Left kidney (tissue), 8 donors: ENCODE measurements at places on chromosomes 3 and 15.

- no peak for DNase-seq
These were observed 46.3 kb upstream of the UTS2B start for GRCh38 chr3:191376516-191377141.

DNA sequence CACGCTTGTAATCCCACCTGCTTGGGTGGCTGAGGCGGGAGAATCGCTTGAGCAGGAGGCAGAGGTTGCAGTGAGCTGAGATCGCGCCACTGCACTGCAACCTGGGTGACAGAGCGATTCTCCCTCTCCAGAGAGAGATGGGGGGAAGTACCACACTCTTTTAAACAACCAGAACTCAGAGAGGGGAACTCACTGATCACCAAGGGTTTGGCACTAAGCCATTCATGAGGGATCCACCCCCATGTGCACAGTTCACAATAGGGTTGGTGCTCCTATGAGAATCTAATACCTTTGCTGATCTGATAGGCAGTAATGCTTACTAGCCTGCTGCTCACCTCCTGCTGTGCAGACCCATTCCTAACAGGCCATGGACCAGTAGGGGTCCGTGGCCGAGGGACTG lies 51.6 kb downstream of the QTRT2 start:
- DNase-seq, result no peak

DNA sequence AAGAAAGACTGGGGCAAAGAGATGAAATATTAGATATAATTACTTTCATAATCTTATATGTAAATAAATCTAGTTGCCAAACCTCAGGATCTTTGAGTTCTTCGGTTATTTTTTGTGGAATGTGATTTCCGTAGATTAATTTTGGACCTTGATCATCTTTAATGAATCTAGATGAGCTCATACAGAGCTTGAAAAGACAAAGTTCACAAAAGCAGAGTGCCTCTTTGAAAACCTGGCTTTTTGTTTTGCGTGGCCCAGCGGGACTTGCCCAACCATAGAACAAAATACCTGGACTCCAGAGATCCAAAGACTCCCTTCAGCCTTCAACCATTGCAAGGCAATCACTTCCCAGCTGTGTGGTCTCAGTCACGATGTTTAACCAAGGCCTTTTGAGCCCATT lies 54.8 kb upstream of the CHST2 start:
- DNase-seq, result no peak

DNA sequence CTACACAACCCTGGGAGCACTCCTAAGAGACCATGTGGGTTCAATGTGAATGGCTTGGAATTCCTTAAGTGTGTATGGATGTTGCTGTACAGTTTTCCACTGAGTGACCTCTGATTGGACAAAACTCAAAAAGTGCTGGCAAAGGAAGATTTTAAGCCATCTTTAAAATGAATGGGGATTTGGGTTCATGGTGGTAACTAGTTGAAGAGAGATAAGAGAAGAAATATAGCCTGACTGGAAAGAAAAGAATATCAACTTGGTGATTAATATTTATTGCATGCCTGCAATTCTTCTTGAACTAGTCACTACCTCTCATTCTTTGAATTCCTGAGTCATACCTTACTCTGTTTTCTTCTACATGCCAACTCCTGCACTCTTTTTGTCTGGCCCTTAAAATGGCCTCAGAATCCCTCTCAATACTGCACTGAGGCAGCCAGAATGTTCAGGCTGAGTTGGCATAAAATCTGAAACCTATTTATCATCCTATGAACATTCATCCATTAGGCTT lies 124.7 kb downstream of the RPL22L1 start:
- DNase-seq, result no peak
